Erythroblast (primary cell): ENCODE measurements at places on chromosomes 3 and 15.
A peak's percentile ranks its signal among the peaks of the same experiment; 100 is the strongest.

- no peak for DNase-seq
These were observed 8.5 kb upstream of the CDCP1 start for GRCh38 chr3:45154641-45155147.

- DNase-seq, result no peak
These were observed 16.6 kb downstream of the SEMA3F start for GRCh38 chr3:50171540-50172301.

- no peak for DNase-seq
These were observed 131.6 kb downstream of the SV2B start for GRCh38 chr15:91231703-91232102.

DNA sequence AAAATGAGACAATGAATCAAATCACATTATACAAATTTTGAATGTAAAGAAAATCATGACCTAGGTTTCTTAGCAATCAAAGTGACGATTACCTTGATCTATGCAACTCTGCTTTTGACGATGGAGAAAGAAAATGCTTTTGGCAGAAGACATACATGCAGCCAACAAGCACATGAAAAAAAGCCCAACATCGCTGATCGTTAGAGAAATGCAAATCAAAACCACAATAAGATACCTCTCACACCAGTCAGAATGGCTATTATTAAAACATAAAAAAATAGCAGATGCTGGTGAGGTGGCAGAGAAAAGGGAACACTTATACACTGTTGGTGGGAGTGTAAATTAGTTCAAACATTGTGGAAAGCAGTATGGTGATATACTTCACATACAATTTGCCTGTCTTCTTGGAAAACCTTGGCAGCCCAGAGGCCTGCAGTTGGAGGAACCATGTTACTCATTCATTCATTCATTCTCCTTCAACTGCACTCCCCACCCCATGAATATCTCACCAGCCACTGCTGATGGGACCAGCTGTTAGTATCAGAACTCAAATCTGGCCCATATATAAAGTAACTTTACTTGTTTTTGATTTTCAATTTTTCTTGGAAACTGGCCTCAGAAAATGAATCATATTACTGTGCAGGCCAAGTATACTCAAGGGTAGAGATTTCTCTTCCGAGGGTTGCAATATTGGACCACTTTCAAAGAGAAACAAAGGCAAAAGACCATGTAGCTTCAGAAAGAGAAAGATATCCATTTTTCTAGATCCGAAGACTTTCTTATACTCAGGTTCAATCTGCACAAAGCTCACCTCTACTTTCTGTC lies 358.6 kb upstream of the ARHGEF26 start:
- no peak for DNase-seq

DNA sequence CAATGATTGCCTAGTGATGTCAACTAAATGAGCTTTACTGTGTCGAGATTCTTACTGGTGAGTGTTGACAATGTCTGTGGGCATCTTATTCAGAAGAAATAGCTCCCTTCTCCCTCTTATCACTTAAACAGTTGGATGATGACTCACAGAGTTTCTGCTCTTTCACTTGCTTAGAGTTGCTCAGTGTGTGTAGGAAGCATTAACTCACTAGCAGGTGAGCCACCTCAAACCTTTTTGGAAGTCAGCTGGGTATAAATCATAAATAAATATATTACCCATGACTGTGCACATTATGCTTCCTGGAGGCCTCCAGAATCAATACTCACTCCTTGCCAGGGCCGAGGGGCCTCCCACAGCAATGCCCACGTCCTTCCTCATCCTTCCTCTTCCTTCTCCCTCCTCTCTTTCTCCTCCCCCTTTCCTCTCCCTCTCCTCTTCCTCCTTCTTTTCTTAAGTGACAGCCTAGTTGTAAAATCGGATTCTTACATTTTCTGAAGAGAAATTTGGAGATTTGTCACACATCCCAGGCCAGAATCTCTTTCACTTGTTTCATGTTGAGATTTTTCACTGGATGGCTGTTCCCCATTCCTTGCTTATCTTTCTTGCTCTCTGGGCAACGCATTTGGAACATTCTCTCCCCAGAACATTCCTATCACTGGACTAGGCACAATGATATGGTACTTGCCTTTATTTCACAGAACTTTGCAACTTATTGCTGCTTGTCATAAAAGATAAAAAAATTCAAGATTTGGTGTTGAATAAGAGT lies 17.5 kb downstream of the SHC4 start:
- peak; percentile 13 for DNase-seq

DNA sequence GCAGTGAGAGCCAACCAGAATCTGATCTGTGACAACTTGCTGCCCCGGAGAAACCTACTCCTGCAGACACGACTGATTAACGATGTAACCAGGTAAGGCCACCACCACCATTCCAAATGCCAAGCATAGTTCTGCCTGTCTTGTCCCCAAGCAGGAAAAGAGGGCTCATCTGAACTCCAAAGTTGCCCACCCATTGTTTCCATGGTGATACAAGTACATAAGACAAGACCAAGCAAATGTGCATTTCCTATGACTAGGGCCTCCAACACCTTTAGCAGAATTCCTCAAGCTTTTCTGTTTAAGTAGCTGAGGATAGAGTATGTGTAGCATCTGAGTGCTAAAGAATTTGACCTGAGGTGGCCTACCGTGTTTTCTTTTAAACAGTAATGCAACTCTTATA lies 290.7 kb downstream of the RYR3 start:
- no peak for DNase-seq

GRCh38 chr15:75148280-75148679 lies 53.4 kb upstream of the C15orf39 start:
- DNase-seq, result peak; percentile 18

GRCh38 chr15:47184003-47184907 lies 533.0 kb upstream of the SEMA6D start:
- DNase-seq, result no peak

DNA sequence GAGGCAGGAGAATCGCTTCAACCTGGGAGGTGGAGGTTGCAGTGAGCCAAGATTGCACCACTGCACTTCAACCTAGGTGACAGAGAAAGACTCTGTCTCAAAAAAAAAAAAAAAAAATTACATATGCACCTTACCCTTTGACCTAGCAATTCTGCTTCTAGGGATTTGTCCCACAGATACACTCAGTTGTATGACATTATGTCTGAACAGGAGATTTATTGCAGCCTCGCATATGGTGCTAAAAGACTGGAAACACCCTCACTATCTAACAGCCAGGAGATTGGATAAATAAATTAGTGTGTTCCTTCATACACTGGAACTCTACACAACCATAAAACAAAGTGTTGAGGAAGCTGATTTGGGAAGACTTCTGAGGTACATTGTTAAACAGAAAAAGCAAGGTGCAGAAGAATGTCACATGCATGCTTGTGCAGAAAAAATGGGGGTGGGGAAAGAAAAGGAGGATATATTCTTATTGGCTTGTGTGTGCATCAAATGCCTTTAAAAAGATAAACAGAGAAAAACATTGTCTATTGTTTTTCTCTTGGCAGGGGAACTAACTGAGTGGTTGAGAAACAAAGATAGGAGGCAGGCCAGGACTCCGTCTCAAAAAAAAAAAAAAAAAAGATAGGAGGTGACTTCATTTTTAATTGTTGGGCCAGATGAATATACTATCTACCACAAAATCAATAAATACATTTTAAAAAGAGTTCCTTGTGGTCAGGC lies 30.9 kb downstream of the PPCDC start:
- DNase-seq, result no peak

GRCh38 chr3:33236005-33236404 lies 17.4 kb upstream of the SUSD5 start:
- no peak for DNase-seq

DNA sequence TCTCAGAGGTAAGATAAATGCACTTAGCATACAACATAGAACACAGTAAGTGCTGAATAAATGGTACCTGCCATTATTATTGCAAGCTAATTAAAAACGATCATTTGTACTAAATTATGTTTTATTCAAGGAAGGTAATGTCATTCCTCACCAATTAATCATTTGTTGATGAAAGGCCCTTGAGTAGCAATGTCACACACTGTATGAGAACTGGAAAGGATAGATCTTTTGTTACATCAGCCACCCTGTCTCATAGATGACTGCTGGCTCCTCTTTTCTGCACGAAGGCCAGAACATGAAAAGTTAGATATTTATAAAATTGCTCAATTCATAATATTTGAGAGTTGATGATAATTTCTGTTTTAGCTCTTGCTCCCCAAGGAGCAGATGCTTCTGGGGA lies 415.4 kb downstream of the RBMS3 start:
- no peak for DNase-seq

GRCh38 chr3:58608648-58609047 lies 31.5 kb upstream of the FAM107A start:
- DNase-seq, result no peak

DNA sequence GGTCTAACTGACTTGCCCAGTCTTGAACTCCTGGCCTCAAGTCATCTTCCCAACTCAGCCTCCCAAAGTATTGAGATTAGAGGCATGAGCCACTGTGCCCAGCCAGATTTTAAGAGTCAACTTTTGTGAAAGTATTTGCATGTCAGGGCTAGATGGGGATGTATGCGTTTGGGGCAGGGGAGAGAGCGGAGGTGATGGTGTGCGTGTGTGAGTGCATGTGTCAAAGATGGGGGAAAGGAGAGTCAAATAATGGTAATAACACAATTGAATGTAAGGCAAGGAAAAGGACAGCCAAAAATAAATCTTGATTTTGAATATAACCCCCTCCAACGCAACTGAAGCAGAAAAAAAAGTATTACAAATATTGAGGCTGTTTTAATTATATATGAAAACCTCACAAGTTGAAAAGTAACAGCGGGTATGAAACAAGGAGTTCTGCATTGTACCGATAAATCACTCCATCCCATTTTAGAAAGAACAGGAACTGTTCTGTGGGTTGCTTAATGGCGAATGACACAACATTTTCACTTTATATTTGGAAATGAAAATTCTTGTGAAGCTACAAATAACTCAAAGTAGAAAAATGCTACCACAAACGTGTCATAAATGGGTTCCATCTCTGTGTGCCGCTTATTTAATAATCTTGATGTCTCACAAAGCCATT lies 29.9 kb upstream of the LDHAL6B start:
- no peak for DNase-seq

DNA sequence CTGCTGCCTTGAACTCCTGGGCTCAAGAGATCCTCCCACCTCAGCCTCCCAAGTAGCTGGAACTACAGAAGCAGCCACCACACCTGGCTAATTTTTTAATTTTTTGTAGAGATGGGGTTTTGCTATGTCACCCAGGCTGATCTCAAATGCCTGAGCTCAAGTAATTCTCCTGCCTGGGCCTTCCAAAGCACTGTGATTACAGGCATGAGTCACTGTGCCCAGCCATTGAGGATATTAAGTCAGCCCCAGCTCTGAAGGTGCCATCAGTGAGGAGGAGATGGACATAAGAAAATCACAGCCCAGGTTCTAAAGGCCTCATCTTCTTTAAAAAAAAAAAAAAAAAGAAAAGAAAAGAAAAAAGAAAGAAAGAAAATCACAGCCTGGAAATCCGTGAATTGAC lies 26.6 kb upstream of the PSTPIP1 start:
- DNase-seq, result no peak

GRCh38 chr3:97430601-97431000 lies 334.0 kb upstream of the ARL6 start:
- DNase-seq, result no peak

DNA sequence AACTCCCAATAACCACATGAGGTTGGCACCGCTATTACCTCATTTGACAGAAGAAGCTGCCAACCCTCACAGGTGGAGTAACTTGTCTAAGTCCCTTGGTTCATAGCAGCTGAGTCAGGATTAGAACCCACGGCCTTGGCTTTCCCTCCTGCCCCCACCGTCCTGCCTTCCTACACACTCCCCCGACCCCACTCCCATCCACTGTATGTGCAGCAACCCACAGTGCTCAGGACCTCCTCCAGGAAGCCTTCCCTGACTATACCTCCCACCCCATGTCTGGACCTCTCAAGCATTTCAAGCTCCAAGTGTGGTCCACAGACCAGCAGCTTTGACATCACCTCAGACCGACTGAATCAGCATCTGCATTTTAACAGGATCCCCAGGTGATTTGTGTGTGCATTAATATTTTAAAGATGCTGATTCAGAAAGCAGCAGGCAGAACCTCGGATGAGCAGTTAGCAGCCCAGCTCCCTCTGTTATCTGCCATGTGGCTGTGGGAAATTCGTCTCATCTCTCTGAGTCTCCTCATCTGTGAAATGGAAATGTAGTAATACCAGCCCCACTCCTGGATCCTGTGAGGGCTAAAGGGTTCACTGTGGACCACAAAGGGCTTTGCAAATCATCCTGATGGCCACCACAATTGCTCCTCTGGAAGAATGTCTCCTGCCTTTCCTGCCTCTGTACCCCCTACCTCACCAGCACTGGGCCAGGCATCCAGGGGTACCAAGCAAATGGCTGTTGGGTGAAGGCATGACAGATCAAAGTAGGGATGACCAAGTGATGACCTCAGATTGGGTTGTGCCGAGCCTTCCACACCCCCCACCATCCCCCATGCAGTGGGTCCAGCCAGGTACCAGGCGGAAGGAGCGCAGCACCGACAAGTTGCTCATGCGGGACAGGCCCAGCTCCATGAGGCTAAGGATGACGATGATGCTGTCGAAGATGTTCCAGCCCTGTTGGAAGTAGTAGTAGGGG lies 62.7 kb downstream of the SCN5A start:
- no peak for DNase-seq

DNA sequence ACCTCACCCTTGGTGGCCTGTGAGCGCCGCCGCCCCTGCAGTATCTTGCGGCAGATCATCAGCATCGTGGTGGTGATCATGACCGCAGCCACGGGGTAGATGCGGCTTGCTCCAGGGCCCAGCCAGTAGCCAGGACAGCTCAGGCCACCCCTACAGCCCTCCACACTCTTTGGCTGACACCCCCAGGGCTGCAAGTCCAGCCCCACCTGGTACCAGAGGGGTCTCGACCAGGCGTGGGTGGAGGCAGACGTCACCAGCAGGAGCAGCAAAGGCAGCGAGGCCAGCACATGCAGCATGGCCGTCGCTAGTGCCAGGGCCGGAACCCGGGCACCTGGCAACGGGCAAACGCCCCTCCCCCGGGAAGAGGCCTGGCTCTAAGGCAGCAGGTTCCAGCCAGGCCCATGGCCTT lies at the start of gene TMEM89:
TMEM89 (minus strand) TSS at position 309 of the 409 bp plus-strand sequence; CDS start at position 296, 13 bp downstream.
- no peak for DNase-seq

GRCh38 chr3:87218560-87218959 lies 8.5 kb upstream of the CHMP2B start:
- no peak for DNase-seq

DNA sequence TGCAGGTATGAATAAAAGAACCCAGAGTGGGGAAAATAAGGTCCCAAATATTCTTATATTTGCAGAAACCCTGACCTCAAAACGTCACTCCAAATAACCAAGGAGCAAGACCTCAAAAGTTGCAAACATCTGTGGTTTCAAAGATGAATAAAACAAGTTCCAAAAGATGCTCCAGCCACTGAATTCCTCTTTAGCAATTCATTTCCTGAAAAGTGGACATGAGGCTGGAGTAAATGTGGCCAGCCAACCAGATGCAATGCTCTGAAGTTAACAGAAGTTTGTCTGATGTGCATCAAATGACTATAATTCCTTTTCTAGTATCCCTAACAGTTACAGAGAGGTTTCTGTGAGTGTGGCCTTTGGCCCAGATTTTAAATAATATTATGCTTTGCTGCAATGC lies 71.2 kb upstream of the WNT5A start:
- no peak for DNase-seq

- peak; percentile 56 for DNase-seq
These were observed 39.6 kb downstream of the ATP13A3 start for GRCh38 chr3:194447161-194447560.
